ENCODE measurements at places on chromosomes 11 and 22.

GRCh38 chr11:17432002-17432401, 43.5 kb upstream of the KCNJ11 start:
- DNase-seq, result no peak

DNA sequence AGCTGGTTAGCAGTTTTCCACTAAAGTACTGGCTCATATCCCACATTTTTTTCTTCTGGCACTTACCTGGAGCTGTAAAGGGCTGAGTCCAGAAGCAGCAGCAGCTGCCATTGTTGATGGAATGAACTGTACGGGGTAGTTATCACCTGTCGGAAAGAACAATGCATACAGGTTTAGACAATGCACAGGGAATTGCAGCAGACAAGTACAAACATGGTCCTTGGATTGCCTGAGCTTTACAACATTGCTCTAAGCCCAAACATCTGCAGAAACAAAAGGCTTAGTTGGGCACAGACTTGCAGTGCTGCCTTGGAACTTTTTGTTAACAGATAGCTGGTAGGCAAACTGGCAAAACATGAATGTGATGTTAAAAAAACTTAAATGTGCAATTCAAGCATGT, 258.8 kb downstream of the SOX6 start:
- no peak for DNase-seq

DNA sequence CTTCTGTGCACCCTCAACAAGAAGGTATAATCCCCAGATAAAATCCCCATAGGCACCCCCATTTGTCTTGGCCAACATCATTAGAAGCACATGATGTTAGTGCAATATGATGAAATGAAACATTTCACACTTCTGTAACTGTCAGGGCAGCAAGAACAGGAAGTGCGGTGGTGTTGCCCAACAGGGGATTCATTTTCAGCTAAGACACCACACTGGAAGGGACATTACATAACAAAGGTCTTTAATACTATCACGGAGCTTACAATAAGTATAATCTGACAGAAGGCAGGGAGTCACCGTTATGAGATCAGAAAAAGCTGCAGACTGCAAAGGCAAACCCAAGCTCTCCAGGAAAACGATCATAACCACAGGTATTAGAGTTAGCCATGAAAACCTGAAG, 2.0 kb downstream of the OR52W1 start:
- DNase-seq, result peak; percentile 20

DNA sequence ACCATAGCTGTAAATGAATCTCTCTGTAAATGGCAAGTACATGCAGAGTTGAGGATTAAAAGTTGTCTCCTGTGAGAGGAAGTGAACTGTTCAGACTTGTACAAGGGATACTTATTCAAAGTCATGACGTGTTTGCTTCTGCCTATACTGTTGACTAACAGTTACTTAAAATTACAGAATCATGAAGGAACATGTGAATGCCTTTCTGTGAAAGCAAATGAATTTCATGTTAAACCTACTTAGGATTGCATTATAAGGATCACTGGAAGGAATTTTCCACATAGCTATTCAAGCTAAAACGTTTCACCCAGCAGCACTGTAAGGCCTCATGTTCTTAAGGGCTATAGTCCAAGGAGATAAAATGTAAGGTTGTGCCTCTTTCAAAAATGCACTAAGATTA, 93.4 kb upstream of the BIRC3 start:
- DNase-seq, result no peak

- DNase-seq, result no peak
Measured at GRCh38 chr22:37117092-37117491, 7.6 kb upstream of the TMPRSS6 start.

DNA sequence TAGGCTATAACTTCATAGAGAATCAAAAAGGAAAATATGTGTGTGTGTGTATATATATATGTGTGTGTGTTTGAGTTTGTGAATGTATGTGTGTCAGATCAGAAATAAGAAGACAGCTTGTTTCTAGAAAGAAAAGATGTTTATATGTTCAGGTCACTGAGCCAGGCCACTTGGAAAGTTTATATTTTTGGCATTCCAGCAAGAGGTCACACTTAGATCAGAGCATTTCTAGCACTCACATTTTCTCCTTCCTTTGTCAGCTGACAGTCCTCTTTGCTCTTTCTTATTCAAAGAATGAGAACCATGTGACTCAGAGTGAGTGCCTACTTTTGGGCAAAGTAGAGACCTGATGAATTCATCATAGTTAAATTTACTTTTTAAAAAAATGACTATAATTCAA, 22.9 kb downstream of the RAB38 start:
- DNase-seq, result no peak
